ENCODE measurements at places on chromosomes 5 and 9.

DNA sequence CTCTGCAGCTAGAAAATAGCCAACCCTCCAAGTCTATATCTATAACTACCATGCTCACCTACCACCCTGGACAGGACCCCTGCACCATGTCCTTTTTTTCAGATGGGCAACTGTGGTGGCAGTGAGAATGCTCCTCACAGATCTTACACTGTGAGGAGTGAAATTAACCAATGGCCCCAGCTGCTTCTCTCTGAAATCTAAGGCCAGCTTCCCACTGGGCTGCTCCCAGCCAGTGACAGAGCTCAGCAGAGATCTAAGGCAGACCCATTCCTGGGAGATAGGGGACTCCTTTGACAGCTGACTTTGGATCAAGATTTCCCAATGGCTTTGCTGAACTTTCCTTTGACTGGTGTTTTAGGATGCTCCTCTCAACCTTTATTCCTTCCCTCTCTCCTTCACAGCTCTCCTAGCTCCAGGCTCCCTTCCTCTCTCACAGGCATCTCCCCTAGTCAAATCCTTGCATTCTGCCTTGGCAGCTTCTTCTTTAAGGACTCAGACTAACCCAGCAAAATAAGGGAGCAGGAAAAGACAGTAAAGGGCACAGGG, 1.6 kb upstream of the ARAP3 start:
- no peak for DNase-seq

DNA sequence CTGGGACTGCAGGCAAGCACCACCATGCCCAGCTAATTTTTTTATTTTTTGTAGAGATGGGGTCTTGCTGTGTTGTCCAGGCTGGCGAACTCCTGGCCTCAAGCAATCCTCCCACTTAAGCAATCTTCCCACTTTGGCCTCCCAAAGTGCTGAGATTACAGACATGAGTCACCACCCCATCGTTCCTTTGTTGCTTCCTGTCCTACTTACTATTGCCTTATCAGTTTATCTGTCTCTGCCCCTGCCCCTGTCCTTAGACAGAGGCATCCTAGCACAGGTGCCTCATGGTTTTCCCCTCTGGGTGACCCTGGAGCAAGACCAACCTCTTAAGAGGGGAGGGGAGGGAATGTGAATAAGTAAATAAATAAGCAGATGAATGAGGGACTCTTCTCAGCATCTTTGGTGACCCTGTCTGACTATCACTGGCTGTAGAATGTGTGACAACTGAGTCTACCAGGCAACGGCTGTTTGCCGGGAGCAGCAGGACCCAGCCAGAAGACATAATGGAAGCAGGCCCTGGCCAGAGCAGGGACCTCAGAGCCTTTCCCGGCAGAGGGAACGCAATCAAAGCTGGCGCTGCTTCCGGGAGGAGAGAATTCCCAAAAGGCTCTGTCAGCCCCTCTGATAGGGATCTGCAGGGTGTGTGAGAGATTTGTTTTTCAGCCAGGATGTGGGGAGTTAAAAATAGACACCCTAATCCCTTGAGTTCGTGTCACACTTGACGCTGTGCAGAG, 43.8 kb upstream of the DAB2IP start:
- DNase-seq = no peak

- no peak for DNase-seq
These were observed 62.6 kb downstream of the NEK6 start for GRCh38 chr9:124320062-124320973.

- no peak for DNase-seq
These were observed 176.5 kb downstream of the CDK5RAP2 start for GRCh38 chr9:120403543-120403856.

DNA sequence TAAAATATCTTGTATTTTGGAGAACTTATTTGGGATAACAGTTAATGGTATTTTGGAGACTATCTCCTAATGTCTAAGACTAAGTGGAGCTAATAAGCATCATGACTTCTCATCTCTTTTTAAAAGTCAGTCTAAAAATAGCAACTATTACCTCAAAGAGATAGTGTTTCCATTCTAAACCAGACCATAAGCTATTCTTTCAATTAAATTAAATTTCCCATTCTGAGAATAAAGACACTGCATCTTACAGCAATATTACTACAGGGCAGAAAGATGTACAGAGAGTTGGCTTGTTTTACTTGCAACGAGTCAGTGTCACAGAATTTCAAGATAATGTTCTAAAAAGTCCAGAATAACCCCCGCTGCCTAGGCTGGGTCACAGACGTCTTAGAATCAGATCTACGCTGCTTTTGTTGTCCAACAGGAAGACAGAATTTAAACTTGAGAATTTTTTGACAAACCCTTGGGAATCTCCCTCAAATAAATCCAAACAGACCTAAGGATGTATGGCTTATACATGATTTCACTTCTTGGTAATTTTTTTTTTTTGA, 98.9 kb downstream of the USP20 start:
- DNase-seq = no peak

GRCh38 chr5:122220511-122220910, 91.2 kb downstream of the ZNF474 start:
- no peak for DNase-seq

DNA sequence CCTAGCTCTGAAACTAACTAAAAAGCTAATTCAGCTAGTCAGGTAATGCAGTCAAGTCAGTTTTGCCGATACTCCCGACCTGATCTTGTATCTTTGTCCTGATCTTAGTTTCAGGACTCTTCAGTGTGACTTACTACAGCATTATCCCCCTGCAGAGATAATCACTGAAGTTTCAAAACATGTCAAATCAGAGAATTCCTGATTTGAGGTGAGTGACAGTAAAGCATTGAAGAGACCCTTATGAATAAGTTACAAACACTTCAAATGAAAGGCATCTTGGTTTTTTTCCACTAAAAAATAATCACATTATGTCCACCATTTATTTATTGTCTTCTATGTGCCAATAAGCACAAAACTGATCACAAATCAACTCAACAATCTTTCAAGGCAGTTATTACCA, 47.6 kb downstream of the BAAT start:
- no peak for DNase-seq

DNA sequence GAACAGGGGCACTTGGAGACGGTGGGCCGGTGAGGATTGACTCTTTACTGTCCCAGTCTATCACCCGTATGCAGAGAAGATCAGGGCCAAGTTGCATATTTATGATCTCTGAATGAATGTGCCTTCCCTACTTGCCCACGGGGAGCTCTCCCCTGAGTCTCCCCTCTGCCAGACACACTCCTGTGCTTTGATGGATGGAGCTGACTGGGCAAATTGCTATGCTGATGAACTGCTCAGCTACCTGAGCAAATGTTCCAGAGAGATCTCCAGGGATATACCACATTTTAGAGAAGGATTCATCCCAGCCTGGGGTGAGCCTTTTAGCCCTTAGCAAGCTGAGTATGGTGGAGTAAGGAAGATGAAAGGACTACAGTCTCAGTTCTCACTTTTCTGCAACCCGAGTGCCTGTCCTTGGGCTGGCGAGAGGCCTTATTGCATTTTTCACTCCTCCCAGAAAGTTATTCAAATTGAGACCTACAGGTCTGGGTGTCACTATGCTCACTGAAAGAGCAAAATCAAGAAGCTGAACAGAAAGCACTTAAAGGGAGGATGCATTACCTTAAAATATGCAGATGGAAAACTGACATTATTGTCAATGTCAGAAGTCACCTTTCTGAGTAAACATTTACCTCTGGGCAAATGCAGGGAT, 526.7 kb upstream of the WWC1 start:
- no peak for DNase-seq

GRCh38 chr9:137279741-137280473, 2.4 kb downstream of the TOR4A start:
- DNase-seq = no peak

DNA sequence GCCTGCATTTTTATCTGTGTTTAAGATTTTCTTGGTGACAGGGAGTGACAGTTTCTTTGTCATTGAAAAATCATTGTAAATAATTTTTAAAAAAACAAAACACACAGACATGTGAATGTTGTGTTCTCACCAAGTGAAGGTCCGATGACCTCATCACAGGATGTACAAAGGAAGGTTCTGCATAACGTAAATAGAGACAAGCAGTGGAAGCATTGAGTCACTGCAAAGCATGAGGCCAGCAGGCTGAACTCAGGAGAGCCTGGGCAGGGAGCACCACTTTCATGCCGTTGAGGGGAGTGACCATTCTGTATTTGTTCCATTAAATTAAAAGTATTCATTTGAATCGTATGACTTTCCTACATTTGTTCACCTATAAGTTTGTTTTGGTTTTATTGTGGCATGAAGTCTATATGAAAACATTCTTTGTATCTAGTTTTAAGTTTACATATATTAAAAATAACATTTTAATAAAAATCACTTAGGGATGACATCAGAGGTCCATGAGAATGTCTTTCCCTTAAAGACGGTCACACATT, 70.4 kb upstream of the TLE1 start:
- DNase-seq = no peak

DNA sequence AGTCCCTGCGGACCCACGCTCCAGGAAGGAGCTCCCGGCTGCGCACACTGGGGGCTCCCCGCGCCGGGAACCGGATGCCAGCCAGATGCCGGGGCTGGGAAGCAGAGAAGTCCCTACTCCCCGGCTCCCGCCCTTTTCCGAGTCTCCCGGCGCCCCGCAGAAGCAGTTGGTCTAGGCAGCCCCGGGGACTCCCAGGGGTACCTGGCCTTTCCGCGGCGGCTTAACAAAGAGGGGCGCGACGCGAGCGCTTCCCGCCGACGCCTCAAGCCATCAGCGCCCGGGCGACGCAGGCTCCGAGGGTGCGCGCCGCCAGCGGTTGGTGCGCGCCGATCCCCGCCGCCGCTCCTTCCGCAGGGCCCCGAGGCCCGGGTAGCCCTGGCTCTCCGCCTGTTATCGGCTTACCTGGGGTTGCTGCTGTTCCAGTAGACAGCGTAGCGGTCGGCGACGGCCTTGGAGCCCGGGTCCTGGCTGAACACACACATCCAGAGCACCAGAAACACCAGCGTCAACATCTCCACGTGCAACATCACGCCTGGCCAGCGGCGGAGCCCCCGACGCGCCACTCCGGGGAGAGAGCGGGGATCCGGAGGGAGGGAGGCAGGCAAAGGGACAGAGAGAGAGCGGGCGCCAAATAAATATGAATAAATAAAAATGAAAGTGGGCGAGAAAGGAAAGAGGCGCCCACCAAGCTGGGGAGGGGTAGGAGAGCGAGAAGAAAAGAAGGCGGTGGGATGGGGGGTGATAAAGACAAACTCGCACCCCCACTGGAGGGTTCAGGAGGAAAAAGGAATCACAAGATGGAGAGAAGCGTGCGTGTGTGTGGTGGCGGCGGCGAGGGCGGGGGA, 428 bp downstream of the EFNA5 start:
- DNase-seq = no peak

DNA sequence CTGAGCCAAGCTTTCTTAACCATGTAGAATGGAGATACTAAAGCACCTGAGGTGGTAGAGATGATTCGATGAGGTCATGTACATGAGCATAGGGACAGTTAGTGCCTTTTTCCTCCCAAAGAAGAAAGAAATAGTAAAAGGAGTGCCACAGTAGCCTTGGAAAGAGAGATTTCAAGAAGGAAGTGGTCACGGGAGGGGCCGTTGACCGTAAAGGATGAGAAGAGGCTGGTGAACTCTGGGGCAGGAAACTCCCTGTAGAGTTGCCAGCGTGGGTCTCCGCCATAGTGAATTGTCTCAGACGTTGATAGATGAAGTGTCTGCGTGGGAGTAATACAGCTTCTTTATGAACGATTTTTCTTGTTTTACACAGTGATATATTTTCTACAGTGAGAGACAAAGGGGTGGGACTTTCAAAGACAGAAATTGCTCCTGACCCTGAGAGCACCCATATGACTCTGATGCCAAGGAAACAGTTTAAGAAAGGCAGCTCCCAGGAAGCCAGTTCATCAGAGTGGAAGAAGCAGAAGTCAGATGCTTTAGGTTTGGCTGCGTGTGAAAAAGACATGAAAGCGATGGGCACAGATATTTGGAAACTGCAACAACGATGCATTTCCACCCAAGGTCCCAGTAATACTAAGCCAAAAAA, 41.3 kb downstream of the UGCG start:
- DNase-seq = no peak

DNA sequence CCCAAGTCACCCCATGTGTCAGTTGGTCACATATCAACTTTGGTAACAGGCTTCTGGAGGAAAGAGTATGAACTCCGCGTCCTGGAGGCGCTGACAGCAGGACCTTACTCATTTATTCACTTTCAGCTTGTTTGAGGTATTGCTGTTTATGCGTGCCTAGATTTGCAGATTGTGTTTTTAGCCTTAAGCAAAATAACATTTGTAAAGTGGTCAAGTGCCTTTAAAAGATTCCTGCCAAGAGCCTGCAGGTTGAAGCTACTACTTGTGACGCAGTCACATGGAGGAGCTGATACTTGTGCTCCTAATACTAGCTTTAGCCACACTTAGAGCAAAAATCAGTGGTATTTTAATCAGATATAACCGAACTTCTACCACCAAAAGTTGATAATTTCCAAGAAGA, 351.3 kb downstream of the ADGRV1 start:
- no peak for DNase-seq

All from cortex of kidney (tissue), 1 donor.